IMR-90 (cell line): ENCODE measurements at places on chromosomes 2 and 18. TPM values are rescaled to one million over a fixed set of nuclear protein-coding genes. Genes with fewer than 3 reads are reported as not detected.

- H3K36me3 ChIP-seq = 0 out of 2 replicates have a peak, but pooled peaks cover 3% of the 10 kb centered on the region
- no peaks in the 10 kb centered on the region for H3K4me1 ChIP-seq
- no peak overlapping the region for H3K4me3 ChIP-seq
- no peaks in the 10 kb centered on the region for H3K27me3 ChIP-seq
These were observed 52.4 kb downstream of the EMX1 start for GRCh38 chr2:72969706-72970105.

GRCh38 chr2:236944561-236944960, 141.1 kb upstream of the COPS8 start:
- H3K27me3 ChIP-seq = peaks cover 9% of the 10 kb centered on the region
- no peak overlapping the region for H3K4me3 ChIP-seq
- H3K4me1 ChIP-seq = no peaks in the 10 kb centered on the region
- no peak overlapping the region for H3K27ac ChIP-seq
- no peak for DNase-seq
- H3K36me3 ChIP-seq = no peaks in the 10 kb centered on the region

GRCh38 chr2:103961862-103962261, 892.1 kb upstream of the POU3F3 start:
- H3K4me3 ChIP-seq = no peak overlapping the region
- no peak overlapping the region for H3K27ac ChIP-seq
- H3K27me3 ChIP-seq = no peaks in the 10 kb centered on the region
- H3K36me3 ChIP-seq = no peaks in the 10 kb centered on the region
- DNase-seq = no peak
- H3K4me1 ChIP-seq = no peaks in the 10 kb centered on the region

GRCh38 chr18:27136208-27136535, 48.9 kb downstream of the CHST9 start:
- no peaks in the 10 kb centered on the region for H3K36me3 ChIP-seq
- H3K4me1 ChIP-seq = no peaks in the 10 kb centered on the region
- no peak for DNase-seq
- no peak overlapping the region for H3K4me3 ChIP-seq

DNA sequence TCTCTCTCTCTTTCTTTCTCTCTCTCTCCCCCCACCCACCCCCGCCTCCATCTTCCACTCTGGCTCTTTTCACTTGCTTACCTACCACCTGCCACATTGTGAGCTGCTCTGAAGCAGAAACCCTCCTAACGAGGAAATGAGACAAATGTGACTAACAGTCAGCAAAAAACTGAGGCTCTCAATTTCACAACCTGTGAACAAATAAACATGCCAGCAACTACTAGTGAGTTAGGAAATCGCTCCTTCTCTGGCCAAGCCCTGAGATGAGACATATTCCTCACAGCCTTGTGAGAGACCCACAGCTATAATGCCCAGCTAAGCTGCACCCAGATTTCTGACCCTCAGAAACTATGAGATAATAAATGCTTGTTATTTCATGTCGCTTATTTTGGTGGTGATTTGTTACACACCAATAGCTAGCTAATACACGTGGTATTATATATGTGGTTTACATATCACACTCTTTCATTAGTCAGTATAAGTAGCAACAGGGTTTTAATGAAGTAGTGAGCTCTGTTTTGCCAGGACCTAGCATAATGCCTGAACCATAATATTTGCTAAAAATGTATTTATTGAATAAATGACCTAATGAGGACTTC, 8.4 kb upstream of the ZNF521 start:
- no peaks in the 10 kb centered on the region for H3K36me3 ChIP-seq
- DNase-seq = no peak
- H3K27ac ChIP-seq = no peak overlapping the region

The FAM237A gene
- total RNA-seq = not detected in 2 replicates
